ENCODE measurements at places on chromosomes 1 and 21.

DNA sequence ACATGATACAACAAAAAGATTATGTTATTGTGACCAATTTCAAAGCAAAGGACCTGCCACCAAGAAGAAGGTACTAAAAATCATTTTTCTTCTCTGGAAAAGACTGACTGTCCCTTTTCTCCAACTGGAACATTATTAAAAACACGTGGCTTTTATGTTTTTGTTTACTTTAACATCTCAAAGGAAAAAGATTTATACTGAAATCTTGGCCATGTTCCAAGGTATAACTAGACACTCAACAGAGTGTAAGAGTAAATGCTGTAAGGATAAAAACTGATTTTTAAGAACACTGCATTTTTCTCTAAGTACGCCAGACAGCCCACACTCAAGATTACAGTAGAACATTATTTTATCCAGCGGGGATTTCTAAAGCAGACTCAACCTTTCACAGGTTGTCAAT, 62.1 kb downstream of the BRWD1 start:
- no peak for DNase-seq

DNA sequence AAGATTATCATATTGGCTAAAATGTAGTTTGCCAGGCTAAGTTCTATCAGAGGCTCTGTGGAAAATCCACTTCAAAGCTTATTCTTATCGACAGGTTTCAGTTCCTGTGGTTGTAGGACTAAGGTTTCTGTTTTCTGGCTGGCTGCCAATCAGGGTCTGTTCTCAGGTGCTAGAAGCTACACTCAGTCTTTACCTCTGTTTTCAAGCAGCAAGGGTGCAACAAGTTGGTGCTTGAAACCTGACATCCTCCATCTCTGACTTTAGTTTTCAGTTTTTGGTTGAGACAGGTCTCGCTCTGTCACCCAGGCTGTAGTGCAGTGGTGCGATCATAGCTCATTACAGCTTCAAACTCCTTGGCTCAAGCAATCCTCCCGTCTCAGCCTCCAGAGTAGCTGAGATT, 15.3 kb upstream of the TMCO2 start:
- no peak for DNase-seq

DNA sequence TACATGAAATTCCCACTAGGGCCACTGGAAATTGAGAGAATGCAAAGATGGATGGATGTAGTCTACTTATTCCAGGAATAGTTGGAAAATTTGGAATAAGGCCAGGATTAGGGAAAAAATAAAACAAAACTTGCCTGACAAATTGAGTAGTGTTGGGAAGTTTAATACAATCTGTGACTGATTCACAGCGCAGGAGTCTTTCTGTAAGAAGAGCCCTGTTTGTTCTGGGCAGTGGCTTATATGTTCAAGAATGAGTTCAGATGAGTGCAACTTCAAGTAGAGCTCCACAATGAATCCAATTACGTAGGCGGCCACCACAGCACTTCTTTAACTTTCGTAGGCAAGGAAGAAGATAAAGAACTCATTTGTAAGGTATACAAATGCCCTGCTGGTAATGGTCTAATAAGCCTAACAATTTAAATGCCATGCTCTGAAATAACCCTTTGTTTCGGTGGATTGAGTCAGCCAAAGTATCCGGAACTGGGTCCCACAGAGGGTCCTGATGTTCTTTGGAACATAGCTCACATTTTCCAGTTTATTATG, 47.1 kb upstream of the KCNE1 start:
- no peak for DNase-seq

DNA sequence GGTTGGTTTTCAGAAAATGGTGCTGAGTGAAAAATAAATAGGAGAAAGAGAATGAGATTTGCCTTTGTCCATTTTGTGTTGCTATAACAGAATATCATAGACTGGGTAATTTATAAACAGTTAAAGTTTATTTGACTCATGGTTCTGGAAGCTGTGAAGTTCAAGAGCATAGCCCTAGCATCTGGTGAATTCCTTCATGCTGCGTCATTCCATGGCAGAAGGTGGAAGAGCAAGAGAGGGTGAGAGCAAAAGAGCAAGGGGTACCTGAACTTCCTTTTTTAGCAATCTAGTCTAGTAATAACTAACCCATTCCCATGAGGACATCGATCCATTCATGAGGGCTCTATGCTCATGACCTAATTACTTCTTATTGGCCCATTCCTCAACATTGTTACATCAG, 209.1 kb upstream of the ZP4 start:
- no peak for DNase-seq

DNA sequence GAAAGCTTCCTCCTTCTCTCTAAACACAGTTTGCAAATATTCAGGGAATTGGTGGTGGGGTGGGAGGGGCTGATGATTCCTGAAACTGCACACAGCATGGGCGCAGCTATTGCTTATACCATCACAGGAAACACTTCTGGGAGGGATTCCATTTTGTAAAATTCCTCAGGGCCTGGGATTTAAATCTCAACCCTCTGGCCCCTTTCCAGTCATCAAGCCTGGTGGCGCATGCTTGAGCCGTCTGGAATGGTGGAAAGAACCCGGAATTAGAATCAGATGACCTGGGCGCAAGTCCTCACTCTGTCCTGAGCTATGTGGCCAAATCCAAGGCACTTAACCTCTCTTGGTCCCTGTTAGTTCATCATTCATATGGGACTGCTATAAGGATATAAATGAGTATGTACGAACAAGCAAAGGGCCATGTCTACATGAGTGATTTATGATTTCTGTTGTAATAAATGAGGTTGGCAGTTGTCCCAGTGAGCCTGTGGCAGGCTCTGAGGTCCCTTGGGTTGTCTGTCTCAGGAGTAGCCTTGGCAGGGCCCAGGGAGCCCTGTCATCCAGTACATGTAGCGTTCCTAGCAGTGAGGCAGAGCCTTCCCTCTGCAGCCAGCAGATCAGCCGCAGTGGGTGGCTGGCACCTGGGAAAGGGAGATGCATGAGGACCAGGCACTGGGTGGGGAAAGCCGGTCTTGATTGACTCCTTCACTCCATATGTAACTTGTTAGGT, 72.0 kb downstream of the MAN1C1 start:
- DNase-seq, result no peak

DNA sequence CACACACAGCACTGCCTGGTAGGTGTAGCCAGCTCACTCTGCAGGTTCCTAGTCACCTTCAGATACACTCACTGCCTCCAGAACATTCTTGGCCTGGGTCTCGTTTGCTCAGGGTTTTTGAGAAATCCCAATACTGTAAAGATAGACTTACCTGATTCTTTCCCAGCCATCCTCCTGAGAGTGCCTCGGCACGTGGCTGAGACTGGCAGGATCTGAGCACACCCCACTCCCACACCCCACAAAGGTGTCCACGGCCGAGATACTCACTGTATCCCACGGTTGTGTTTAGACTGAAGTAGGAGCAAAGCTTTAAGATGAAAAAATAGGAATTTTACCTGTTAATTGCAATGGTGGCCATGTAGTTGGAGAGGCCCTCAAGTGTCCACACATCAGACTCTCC, 33.4 kb downstream of the SNAP47 start:
- no peak for DNase-seq

- DNase-seq, result no peak
Observed at GRCh38 chr1:34711485-34711884, 43.4 kb upstream of the GJB5 start.

DNA sequence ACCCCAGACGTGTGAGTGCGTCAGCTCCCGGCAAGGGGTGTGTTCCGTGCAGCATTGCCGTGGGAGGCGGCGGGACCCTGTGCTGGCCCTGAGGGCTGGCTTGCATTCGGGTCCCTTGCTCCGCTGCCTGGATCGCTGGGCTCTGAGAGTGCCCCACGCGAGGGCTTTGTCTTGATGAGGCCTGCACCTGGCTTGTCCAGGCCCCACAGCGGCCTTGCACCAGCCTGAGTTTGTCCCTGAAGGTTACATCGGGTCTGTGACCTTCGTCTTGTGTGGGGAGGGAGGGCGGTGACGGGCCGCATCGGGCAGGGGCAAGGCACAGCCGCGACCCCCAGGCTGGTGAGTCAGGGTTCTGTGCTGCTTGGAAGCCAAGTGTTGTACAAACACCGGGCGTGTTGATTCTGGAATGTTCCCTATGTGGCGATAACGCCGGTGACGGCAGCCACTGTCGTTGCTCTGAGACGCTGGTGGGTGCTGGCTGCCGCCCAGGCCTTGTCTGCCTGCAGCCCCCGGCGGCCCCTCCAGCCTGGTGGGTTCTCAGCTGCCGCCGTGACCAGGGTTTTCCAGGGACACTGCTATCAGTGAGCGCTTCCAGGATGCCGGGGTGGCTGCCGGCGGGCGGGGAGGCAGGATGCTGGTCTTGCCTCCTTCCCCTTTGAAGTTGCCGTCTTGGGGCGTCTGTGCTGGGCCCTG, 42.9 kb downstream of the SLX9 start:
- no peak for DNase-seq

DNA sequence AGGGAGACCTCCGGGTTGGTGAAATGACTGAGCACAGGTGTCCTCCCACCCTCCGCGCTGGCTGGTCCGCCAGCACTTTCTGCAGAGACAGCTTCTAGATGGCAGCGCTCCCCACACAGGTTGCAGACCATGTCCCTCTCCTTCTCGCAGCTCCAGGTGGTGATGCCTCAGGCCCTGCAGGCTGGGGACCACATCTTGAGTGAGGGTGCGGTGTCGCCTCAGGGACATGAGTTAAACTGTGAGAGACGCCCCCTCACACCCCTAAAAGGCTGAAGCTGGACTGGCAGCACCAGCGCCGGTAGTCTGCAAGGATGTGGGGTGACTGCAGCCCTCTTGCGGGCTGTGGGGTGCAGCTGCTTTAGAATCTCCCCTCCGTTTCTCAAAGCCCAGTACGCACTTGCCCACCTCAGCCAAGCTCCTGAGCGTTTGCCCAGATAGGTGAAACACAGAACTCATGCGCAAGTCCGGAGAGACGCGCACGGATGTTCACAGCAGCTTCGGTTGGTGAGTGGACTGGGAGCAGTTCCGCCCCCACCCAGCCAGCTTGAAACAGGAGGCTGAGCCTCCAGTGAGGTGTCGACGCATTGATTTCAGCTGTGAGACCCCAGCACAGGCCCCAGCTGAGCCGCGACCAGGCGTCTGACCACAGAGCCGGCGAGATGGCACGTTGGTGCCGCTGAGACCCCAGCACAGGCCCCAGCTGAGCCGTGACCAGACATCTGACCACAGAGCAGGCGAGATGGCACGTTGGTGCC, 28.6 kb downstream of the COL6A1 start:
- no peak for DNase-seq

GRCh38 chr1:180137776-180138175, 16.9 kb upstream of the QSOX1 start:
- DNase-seq, result no peak

- DNase-seq, result peak; percentile 38
Observed at GRCh38 chr21:16072737-16073136, 343.0 kb downstream of the USP25 start.

GRCh38 chr1:100038660-100039287, 69.0 kb downstream of the SLC35A3 start:
- no peak for DNase-seq

DNA sequence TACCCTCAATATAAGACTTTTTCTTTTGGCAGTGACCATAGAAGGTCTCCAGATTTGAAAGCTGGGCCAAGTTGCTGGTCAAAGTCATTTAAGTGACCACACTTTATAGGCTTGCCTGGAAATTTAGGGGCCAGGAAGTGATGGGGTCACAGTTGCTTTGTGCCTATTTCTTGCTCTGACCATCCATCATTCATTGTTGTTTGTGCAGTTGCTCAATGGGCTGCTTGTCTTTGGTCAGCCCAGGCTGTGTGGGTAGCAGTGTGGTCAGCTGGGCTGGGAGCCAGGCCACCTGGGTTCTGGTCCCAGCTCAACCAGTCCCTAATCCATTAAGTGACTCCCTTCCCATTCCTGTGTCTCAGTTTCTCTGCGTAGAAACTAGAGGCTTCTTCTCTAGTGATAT, 2.1 kb upstream of the OTUD7B start:
- no peak for DNase-seq

GRCh38 chr1:19087017-19087736, 122.9 kb downstream of the UBR4 start:
- DNase-seq, result no peak

- peak; percentile 17 for DNase-seq
Observed at GRCh38 chr1:225156254-225156653, 226.8 kb downstream of the DNAH14 start.

DNA sequence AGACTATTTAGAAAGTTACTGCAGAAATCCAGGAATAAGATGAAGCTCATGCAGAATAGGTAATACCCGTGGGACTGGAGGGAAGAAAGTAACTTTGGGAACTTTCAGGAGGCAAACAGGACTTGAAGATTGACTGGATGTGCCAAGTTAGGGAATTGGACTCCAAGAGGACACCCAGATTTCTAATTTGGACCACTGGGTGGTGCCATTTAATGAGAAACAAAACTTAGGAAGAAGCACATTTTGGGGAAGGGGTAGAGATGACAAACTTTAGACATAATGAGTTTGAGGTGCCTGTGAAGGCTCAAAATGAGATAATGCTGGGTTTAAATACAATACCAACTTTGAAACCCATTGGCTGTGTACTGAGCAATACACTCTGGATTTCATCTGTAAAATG, 3.3 kb upstream of the B4GALT3 start:
- DNase-seq, result no peak

DNA sequence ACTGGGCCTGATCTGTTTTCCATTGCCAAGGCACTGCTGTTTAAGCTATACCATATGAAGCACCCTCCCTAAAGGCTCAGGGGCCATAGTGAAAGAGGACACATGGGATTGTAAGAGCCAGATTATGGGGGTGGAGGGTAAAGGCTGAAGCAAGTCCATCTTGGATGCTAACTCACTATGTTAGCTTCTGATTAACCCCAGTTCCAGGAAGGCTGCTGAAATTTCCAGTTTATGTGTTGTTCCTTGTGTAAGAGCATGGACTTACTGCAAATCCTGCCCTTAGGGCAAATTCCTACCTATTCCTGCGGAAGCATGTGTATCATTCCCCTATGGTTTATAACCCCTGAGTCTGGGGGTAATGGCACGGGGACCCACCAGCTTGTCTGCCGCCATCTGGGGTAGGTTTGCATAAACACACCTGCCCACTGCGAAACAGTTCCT, 91.8 kb upstream of the SERBP1 start:
- DNase-seq, result no peak

DNA sequence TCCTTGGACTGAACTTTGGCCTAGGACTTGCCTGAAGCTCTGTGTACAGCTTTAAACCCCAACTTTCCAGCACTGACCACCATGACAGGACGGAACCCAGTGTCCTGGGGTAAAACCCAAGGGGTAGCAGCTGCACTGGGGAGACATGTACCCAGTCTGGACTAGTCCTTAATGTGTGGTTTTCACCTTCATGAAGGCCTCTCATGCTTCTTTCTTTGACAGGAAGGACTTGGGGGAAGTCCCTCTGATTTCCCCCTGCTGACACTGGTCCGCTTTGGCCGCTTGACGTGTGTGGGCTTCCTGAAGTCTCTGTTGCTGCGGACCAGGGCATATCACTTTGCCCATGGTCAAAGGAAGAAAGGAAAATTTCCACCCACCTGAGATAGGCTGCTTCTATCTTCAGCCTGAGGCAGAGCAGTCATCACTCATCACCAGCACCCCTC, 66.3 kb upstream of the PRDX6 start:
- no peak for DNase-seq

DNA sequence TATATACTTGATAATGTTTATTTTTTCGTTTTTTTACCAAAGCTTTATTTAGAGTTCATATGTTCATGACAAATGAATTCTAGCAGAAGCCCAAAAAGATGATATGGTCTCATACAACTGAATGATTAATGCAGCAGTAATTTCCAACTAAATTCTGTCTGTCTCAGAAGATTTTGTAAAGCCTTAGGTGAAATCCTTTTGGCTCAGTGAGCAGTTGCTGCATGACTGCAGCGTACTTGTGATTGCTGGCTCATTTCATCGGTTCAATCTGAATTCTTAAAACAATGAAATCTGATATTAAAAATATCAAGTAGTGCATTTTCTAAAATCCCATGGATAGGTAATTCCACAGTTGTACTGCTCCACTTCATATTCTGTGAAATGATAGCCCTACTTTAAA, 73.2 kb downstream of the AK5 start:
- DNase-seq, result no peak

- DNase-seq, result peak; percentile 60
Observed at GRCh38 chr1:41713557-41714327, 205.0 kb downstream of the HIVEP3 start.

All from non-pigmented ciliary epithelial cell (primary cell).